ENCODE measurements at places on chromosomes 6 and 20.

GRCh38 chr6:167882244-167882643 is 55.5 kb downstream of the AFDN start:
- no peak for DNase-seq

DNA sequence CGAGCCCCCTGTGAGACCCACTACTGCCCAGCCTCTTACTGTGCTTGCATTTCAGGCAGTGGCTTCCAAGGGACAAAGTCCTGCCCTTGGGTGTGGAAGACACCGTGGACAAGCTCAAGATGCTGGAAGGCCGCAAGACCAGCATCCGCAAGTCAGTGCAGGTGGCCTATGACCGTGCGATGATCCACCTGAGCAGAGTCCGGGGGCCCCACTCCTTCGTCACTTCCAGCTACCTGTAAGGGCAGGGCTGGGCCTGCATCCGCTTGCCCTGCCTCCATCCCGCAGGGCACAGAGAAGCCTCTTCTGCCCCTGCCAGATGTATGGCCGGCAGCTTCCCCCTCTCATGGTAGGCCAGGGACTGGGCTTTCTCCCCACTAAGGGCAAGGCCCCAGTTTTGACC is 33.8 kb downstream of the BRPF3 start:
- DNase-seq = no peak

DNA sequence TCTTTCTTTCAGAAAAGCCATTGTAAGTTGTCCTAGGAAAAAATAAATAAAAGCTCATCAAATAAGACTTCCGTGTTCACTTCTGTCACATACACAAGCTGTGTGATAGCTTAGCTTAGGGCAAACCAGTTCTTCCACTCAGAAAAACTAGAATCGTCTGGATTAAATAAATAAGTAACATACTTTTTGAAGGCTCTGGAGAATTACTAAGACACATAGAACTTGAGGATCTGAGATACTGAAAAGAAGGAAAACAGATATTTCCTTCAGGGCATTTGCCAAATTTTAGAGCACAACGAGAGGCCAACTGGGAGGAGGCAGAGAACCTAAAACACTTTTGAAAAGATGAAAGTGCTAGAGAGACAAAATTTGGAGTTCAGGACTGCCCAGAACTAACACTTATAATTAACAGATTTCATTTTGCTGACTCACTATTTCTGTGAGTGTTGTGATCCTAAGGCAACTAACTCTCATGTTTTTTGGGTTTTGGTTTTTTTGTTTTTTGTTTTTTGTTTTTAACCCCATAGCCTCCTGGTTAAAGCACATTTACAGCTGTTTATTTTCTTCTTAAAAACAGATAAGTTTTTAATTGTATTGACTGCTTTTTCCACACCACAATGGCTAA is 38.7 kb upstream of the THEMIS start:
- no peak for DNase-seq

DNA sequence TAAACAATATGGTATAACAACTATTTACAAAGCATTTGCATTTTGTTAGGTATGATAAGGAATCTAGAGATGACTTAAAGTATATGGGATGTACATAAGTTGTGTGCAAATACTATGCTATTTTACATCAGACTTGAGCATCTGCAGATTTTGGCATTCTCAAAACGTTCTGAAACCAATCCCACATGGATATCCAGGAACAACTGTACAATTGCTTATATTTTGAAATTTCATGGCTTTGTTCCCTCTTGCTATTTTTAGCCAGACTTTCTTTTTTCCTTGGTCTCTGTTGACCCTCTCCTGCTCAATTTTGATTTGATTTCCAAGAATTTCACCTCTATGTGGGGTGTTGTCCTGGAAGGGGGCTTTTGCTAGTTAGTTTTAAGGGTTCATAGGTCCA is 32.9 kb upstream of the UST start:
- no peak for DNase-seq

DNA sequence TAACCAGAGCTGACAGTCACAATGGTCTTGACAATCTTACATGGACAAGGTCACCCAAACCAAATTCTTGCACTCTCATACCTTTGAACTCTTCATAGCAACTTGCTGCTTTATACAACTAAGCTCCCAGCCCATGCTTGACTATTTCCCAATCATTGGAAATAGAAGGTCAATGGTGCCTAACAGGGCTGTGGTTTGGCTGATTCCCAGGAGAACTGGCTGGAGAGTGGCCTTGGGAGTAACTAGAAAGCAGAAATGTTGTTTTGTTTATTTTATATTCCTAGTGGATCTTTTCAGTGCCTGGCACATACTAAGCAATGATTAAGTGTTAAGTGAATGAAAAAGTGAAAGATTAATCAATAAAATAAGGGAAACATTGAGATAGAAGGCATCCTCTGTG is 3.0 kb downstream of the SPINT4 start:
- DNase-seq = no peak

DNA sequence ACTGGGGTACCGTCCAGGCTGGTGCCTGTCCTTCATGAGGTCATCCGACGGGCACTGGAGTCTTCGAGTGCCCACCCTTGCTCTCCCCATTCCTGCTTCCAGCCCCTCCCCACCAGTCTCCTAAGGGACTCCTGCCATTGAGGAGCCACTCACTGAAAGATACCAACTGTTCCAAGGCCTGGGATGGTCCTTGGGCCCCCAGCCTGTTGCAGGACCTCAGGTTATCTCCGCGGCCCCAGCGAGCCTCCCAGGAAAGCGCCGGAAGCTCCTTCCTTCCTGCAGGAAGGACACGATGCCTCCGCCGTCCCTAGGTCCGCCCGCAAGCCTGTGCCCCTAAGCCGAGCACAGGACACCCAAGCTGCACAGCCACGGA is 1.2 kb downstream of the NKAIN4 start:
- no peak for DNase-seq

GRCh38 chr6:146113084-146113623 is 84.3 kb downstream of the GRM1 start:
- no peak for DNase-seq

GRCh38 chr6:12533586-12533985 is 183.0 kb upstream of the PHACTR1 start:
- no peak for DNase-seq

DNA sequence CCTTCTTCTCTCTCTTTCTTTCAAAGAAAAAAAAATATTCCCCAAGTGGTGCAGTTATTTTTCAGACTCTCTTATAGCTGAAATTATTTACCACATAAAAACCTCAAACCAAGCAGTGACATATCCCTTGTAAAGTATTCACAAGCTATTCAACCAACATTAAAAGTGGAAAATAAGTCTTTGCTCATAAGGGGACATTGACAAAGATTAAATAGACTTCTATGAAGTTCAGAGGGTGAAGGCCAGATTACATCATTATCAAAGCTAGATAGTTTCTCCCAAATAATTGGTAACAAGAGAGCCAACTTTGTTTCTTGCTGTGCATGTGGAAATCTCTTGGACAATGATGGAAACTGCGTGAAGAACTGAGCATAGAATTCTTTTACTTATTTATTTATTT is 379.8 kb upstream of the RSPO3 start:
- DNase-seq = no peak

GRCh38 chr20:33933469-33933909 is 60.2 kb upstream of the RALY start:
- peak; percentile 86 for DNase-seq

- no peak for DNase-seq
These were observed 404.8 kb downstream of the CD109 start for GRCh38 chr6:74100719-74101287.

- DNase-seq = no peak
These were observed 367.2 kb downstream of the EPM2A start for GRCh38 chr6:145368075-145368474.

GRCh38 chr6:133983099-133983939 is 30.3 kb downstream of the TBPL1 start:
- no peak for DNase-seq
